ENCODE measurements at places on chromosomes 11 and 22.

- peak; percentile 43 for DNase-seq
These were observed 14.0 kb downstream of the SGSM1 start for GRCh38 chr22:24819911-24820461.

DNA sequence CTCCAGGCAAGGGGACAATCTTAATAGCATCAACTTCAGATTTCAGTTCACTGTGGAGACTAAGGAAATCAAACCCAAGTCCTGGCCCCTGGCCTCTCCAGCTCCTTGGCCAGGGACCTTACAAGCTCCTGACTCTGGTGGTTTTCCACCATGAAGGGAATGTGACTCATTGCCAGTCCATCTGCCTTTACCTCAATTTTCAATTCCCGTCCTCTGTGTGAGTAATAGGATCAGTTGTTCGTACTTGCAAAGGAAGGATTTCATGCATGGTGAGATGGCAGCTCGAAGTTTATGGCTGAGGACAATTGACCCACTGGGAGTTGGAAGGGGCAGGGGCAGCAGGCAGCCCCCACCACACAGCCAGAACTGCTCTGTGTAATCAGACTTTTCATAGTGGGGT is 42.5 kb downstream of the INSC start:
- no peak for DNase-seq

DNA sequence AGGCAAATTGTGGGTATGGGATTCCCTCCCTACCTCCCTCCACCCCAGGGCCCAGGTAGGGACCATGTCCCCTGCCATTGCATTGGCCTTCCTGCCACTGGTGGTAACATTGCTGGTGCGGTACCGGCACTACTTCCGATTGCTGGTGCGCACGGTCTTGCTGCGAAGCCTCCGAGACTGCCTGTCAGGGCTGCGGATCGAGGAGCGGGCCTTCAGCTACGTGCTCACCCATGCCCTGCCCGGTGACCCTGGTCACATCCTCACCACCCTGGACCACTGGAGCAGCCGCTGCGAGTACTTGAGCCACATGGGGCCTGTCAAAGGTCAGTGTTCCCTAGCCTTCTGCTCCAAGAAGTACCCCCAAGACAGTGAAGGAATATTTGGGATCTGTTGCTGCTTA is at the start of gene TOMT:
TSS of gene TOMT (plus strand) at position 37 of the 400 bp plus-strand sequence. CDS start at position 65, 28 bp downstream.
- DNase-seq = no peak

- no peak for DNase-seq
These were observed 10.9 kb downstream of the PIM3 start for GRCh38 chr22:49971232-49972162.

GRCh38 chr11:35944503-35945136 is 758 bp downstream of the LDLRAD3 start:
- no peak for DNase-seq

DNA sequence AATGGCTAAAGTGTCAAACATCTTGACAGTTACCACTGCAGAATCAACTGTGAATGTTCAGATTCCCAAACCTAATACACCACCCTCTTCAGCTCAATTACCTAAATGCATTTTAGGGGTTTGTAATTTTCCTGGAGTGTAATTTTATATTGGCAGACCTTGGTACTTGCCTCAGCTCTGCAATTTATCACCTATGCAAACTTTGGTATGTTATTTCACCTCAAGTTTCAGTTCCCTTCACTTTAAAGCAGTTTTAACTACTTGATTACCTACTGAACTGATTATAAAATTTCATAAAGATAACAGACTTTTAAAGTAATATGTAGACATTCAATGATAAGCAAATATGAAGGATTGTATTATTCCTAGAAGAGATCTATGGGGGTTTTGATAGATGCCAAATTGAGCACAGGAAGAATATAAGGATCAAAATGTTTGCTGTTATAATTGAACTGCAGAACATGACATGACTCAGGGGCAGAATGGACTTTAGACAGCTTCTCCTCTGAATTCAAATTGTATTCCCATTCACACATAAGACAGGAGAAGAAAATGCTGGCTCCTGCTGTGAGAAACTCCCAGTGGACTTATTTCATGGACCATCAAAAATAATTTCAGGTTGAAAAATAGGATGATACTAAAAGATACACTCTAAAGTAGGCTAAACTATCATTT is 491.5 kb upstream of the LUZP2 start:
- no peak for DNase-seq

- DNase-seq = no peak
These were observed 2.8 kb upstream of the TNFRSF13C start for GRCh38 chr22:41929418-41929810.

DNA sequence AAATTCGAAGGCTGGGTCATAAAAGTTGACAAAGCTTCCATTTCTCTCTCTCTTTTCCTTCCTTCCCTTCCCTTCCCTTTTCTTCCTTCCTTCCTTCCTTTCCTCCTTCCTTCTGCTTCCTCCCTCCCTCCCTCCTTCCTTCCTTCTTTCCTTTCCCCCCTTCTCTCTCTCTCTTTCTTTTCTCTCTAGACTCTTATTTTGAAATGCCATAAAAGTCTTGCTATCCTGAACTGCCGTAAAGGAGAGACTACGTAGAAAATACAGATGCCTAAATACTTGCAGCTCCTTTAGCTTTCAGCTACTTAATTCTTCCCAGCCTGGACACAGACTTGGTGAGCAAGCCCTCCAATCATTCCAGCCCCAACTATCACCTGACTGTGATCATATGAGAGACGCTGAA is 1644.4 kb downstream of the FAM181B start:
- no peak for DNase-seq

All from NCI-H1105 (cell line).